Cardiac muscle cell (in vitro differentiated cells and primary cell): ENCODE measurements at places on chromosomes 3 and 15. TPM values are rescaled to one million over a fixed set of nuclear protein-coding genes. Genes with fewer than 3 reads are reported as not detected.

NANOGP8 gene
- total RNA-seq, result not detected in 2 replicates

GALNT15 gene
- 0.18 and 0.39 TPM in 2 replicates for total RNA-seq

HIGD2B gene
- total RNA-seq, result not detected in 2 replicates

CYP8B1 gene
- total RNA-seq, result not detected in 2 replicates

CFAP44 gene
- total RNA-seq, result 6.8 and 47.2 TPM in 2 replicates

- DNase-seq, result peak; percentile 66
- H3K36me3 ChIP-seq, result no peaks in the 10 kb centered on the region
- H3K27ac ChIP-seq, result no peak overlapping the region
- H3K4me1 ChIP-seq, result no peaks in the 10 kb centered on the region
Measured at GRCh38 chr3:25021816-25022215, 406.2 kb upstream of the RARB start.

DNA sequence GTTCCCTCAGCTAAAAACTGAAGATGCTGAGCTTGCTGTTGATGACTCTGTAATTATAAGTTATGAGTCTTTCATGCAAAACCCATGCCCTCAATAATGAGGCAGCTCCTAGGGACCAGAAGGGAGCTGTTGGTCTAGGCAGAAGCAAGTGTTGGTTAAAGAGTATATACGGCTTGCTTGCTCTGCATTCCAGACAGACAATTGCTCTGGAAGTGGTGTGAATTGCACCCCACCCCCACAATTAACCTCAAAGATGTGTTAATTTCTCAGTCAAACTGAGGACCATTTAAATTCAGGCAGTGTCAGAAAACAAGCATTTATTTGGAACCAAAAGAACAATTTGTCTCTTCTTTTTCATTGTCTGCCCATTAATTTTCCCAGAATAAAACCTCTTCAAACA is 163.5 kb upstream of the EOMES start:
- H3K27me3 ChIP-seq, result no peaks in the 10 kb centered on the region
- H3K4me3 ChIP-seq, result no peak overlapping the region
- no peaks in the 10 kb centered on the region for H3K36me3 ChIP-seq
- DNase-seq, result no peak

DNA sequence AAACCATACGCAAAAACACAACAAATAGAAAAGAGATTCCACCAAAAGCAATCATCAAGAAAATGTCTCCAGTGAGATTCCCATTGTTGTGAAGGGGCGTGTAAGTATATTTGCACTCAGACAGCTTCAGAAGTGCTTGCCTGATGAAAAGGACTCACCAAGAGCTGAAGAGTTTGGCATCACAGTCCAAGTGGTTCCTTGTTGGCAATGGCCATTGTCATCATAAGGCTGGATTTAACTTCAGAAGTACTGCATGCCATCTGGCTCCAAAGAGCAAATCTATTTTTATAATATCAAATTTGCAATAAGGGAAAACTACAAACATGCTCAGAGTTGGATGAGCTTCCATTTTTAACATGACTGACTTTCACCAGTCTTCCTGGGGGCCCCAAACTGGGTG is 505.3 kb upstream of the NR2F2 start:
- DNase-seq, result no peak
- H3K27ac ChIP-seq, result no peak overlapping the region
- no peaks in the 10 kb centered on the region for H3K27me3 ChIP-seq
- no peaks in the 10 kb centered on the region for H3K36me3 ChIP-seq

GRCh38 chr3:100993309-100993708 is at the start of gene ABI3BP:
TSS of gene ABI3BP (minus strand) at chr3:100993421. CDS start at chr3:100993384, 37 bp downstream.
- H3K36me3 ChIP-seq, result no peaks in the 10 kb centered on the region
- no peak within 1 kb of the TSS for H3K4me3 ChIP-seq
- no peaks in the 10 kb centered on the region for H3K4me1 ChIP-seq
- H3K27me3 ChIP-seq, result no peaks in the 10 kb centered on the region
- peak; percentile 88 for DNase-seq

DNA sequence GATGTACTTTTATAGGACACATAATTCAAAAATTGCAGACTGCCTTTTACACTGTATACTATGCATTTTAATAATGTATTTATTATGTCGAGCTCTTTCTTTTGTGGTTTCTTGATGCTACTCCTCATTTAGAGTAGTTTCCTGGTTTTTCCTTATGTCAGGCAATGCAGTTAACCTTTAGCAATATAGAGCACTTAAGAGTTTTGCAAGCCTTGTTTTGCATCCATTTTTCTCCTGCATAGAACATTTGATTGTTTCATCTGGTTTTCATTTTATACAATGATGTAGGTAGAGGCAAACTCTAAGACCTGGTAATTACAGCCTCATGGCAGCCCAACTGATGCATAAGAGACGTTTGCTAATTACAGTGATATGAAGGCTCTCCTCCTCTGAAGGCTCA is 86.3 kb downstream of the PDZRN3 start:
- no peak overlapping the region for H3K27ac ChIP-seq
- no peak overlapping the region for H3K4me3 ChIP-seq
- peaks cover 1% of the 10 kb centered on the region for H3K4me1 ChIP-seq
- no peaks in the 10 kb centered on the region for H3K27me3 ChIP-seq
- DNase-seq, result no peak

DNA sequence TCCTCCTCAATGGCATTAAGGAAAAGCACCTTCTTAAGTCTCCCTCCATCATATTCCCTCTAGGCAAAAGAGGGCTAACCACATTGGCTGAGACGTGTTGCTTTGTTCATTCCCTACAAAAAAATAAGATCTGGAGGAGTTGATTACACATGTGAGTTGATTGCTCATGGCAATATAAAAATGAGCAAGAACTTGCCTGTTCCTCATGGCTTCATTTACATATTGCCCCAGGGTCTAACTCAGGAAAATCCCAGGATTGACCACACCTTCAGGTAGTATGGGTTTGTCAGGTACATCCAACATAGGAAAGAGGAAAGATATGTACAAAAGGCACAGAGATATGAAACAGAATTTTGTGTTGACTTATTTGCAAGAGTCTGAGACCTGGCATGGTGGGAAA is 35.5 kb downstream of the NFKBIZ start:
- no peak overlapping the region for H3K27ac ChIP-seq
- no peaks in the 10 kb centered on the region for H3K27me3 ChIP-seq
- H3K4me1 ChIP-seq, result no peaks in the 10 kb centered on the region
- H3K36me3 ChIP-seq, result no peaks in the 10 kb centered on the region

- no peaks in the 10 kb centered on the region for H3K36me3 ChIP-seq
- H3K27me3 ChIP-seq, result no peaks in the 10 kb centered on the region
Measured at GRCh38 chr3:175340338-175341015, 481.3 kb downstream of the NAALADL2 start.

DNA sequence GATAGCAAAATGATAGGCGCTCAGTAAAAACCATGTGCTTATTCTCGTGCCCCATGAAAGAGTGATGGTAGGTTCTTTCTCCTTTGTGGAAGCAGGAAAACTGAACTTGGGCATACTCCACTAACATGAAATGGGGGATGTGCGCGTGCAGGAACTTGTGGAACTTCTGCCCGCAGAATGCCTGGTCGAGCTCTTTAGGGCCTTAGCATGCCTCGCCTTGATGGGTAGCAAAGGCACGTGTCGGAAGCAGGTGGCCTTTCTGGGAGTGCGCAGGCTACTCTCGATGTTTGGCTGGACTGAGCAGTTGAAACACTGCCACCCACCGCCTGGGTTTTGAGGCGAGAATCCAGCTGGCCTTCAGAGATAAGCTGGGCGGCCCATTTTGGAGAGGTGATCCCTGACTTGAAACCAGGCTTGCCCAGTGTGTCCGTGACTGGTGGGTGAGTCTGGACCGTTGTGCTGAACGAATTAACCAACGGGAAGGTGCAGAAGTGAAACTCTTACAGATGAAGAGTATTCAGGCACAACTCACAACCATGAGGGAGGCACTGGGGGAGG is 842 bp downstream of the PCCB start:
- H3K4me1 ChIP-seq, result peaks cover 5% of the 10 kb centered on the region
- peak overlapping the region; percentile 49 for H3K4me3 ChIP-seq
- peak overlapping the region; percentile 97 for H3K27ac ChIP-seq
- no peaks in the 10 kb centered on the region for H3K27me3 ChIP-seq
- H3K36me3 ChIP-seq, result peaks cover 2% of the 10 kb centered on the region
- DNase-seq, result peak; percentile 8

- DNase-seq, result no peak
- H3K4me1 ChIP-seq, result no peaks in the 10 kb centered on the region
- no peak overlapping the region for H3K27ac ChIP-seq
- H3K36me3 ChIP-seq, result no peaks in the 10 kb centered on the region
Measured at GRCh38 chr3:63462732-63463131, 184.6 kb downstream of the SYNPR start.

- peaks cover 10% of the 10 kb centered on the region for H3K4me1 ChIP-seq
- peaks cover 19% of the 10 kb centered on the region for H3K36me3 ChIP-seq
- no peak overlapping the region for H3K27ac ChIP-seq
Measured at GRCh38 chr15:74855857-74856256, 12.9 kb upstream of the ULK3 start.

DNA sequence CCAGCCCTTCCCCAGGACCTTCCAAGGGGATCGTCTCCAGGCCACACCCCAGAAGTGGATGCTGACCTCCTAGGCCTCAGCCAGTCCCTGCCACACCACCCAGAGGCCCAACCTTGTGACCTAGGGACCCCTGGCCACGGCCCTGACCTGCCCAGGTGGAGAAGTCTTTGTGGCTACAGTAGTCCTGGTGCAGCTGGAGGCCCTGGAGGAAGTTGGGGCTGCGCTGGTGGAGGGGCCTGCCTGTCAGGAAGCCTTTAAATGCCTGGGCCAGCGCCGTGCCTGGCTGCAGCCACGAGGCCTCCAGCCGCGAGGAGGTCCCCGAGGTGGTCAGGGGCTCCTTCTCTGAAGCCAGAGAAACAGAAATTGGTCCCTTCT is 23.4 kb downstream of the PLA2G4D start:
- H3K4me3 ChIP-seq, result no peak overlapping the region
- no peaks in the 10 kb centered on the region for H3K36me3 ChIP-seq
- no peak overlapping the region for H3K27ac ChIP-seq

DNA sequence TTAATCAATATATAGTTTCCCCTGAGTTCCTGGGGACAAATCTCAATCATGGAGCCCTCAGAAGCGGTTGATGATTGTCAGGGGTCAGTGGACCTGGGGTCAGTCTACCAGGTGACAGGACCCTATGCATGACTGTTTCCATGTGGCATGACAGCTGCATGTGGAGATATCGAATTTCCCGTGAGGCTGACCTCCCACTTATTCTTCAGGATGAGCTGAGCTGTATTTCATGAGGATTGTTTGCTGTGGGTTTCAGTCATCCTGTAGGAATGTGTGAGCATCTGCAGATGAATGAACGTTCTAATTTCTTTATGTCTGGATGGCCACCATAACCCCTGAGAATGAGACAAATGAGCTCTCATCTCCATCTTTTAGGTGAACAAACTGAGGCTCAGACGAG is 93.0 kb upstream of the HES1 start:
- H3K4me1 ChIP-seq, result no peaks in the 10 kb centered on the region
- H3K27ac ChIP-seq, result no peak overlapping the region
- DNase-seq, result no peak

DNA sequence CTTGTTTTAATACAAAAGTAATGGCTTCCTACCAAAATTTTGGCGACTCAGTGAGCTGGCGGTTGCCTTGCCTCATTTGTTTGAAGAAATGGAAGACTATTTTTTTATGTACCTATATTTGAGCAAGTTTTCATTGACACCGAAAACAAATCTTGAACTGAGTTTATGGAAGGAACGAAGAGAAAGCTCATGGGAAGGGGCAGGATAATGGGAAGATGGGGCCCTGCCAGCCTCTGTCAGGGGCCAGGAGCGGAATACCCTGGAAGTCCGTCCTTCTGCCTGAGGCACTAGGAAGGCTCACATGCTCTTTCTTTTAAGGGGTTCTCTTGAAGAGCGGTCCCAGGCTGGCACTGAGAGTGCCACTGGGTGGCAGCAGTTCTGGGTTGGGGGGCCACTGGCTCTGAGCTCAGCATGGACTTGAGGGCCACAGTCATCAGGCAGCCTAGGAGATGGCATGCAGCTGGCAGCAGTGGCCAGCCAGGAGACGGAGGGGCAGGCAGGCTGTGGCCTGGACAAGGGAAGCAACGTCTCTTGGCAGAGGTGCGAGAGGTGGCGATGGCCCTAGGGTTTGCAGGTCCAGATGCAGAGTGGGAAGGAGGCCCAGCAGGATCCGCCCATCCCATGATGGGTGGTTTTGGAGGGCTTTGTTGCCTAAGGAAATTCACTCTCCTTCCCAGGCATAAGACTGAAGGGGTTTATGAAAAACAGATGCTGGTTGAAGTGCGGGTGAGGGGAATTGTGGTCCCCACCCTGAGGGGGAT is 41.6 kb downstream of the ISG20 start:
- H3K36me3 ChIP-seq, result no peaks in the 10 kb centered on the region
- no peak overlapping the region for H3K27ac ChIP-seq
- H3K27me3 ChIP-seq, result peaks cover 7% of the 10 kb centered on the region
- H3K4me3 ChIP-seq, result no peak overlapping the region
- H3K4me1 ChIP-seq, result no peaks in the 10 kb centered on the region
